GM20000 (cell line): ENCODE measurements at places on chromosomes 16 and 17.

GRCh38 chr16:1182950-1183907 is 30.3 kb downstream of the CACNA1H start:
- no peak for DNase-seq

- DNase-seq = no peak
These were observed 3.2 kb downstream of the ZC3H7A start for GRCh38 chr16:11793840-11794239.

DNA sequence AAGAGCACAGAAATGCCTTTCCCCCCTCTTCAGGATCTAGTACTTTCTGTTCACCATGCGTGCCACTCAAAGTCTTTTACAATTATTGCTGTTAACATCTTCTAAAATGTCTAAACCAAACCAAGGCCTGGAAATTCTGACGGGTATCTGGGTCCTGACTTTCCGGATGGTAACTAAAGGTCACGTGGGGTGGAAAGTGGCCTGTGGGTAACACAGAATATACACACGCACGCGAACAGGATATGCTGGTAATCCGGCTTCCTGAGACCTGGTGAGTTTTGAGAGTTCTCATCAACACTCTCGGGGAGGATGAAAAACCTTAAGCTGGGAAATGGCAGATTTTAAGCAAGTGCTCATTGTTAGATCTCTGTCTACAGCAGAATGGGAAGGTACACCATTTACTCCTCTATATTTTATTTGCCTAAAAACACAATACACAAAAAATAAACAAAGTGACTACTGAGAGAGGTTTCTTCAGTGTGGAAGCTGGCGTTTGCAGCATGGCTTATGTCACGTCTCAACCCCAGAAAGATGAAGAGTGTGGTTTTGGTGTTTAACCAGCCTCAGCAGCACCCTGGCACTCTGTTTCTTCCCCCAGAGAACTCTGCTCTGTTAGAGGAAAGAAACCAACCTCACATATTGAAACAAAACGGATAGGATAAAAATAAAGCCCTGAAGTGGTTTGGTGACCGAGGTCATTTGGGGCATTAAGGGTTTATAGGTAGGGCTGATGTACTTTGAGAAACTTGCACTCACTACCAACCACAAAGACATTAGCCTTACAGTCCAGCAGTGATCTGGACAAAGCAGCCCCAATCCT is 37.3 kb downstream of the SMG6 start:
- peak; percentile 64 for DNase-seq

DNA sequence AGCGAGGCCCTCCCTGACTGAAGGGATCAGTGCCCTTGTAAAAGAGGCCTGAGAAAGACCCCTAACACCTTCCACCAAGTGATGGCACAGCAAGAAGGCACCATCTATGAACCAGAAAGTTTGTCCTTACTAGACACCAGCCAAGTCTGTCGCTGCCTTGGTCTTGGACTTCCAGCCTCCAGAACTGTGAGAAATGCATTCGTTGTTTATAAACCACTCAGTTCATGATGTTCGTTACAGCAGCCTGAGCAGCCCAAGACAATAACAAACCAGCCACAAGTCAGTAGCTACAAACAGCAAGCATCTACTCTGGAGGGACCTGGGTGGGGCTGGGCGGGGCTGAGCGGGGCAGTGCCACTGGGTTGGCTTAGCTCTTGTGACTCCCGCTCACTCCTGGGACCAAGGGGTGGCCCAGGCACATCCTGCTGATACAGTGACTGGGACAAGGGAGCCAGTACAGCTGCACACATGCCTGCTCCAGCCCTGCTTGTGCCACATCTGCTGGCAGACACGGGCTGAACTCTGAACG is 234.9 kb downstream of the IRF8 start:
- DNase-seq = no peak

GRCh38 chr16:50594308-50595260 is 46.4 kb downstream of the NKD1 start:
- no peak for DNase-seq

DNA sequence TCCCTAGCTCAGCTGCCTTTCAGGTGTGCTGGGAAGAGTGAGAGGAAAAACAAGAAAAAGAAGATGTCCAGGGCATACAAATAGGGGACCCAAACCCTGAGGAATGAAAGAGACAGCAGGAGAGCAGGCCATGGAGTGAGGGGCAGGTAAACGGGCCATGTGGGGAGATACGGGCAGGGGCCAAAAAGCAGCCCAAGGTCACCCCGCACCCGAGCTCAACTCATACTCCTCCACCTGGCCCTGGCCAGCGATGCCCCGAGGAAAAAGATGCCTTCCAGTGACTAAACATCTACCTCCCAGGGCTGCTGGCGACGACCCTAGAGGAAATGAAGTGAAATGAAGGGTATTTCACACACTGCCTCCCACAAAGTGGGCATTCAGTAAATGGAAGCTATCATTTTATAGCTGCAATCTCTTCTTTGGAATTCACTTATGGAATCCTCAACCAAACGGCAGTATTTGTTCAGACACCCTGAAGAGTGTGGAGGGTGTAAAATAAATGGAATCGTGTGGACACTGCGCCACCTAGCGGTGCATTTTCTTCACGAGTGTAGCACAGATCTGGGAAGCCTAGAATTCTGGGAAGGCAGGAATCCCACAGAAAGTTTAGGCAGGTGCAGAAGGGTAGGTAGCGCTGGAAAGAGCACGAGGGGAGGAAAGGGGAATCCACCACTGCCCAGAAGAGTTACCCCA is 14.9 kb downstream of the ELAC2 start:
- DNase-seq = peak; percentile 59

- DNase-seq = no peak
These were observed 118.1 kb downstream of the STXBP4 start for GRCh38 chr17:55086635-55087058.

- DNase-seq = peak; percentile 24
These were observed 421 bp downstream of the STAT3 start for GRCh38 chr17:42387661-42388380.
